A549 treated with Hydrocortisone at 1 μM for 4 hours (cell line): ENCODE measurements at places on chromosomes 4 and X. TPM values are rescaled to one million over a fixed set of nuclear protein-coding genes. Genes with fewer than 3 reads are reported as not detected.

The NUP54 gene
- total RNA-seq: 23.3 to 37.6 TPM (median 27.2 TPM) in 5 replicates

The SLC16A2 gene
- total RNA-seq: 17.8 to 25.1 TPM (median 19.9 TPM) in 5 replicates

The ASB12 gene
- total RNA-seq: not detected in 5 replicates

The TLR1 gene
- 0.09 to 0.28 TPM (median 0.18 TPM) in 5 replicates for total RNA-seq

The GUCY1B1 gene
- total RNA-seq: 0.17 to 0.36 TPM (median 0.26 TPM) in 5 replicates

The OTC gene
- not detected in 5 replicates for total RNA-seq

The TLL1 gene
- 0.13 to 0.22 TPM (median 0.21 TPM) in 5 replicates for total RNA-seq

The FAM236D gene
- total RNA-seq: not detected in 5 replicates

The HSD17B13 gene
- 0.05 to 0.08 TPM in 2 of 5 replicates, not detected in the others for total RNA-seq

The CLGN gene
- total RNA-seq: 4.6 to 6.6 TPM (median 5.2 TPM) in 5 replicates

The ARMCX6 gene
- total RNA-seq: 45.8 to 48.6 TPM (median 47.8 TPM) in 5 replicates

The BTK gene
- 0.07 to 0.26 TPM (median 0.18 TPM) in 5 replicates for total RNA-seq

The RHOXF2B gene
- total RNA-seq: not detected in 5 replicates

The MAGEA12 gene
- total RNA-seq: 0.09 to 0.22 TPM (median 0.14 TPM) in 5 replicates

The ANK2 gene
- total RNA-seq: 0.71 to 1.6 TPM (median 0.75 TPM) in 5 replicates

The EDNRA gene
- 0.23 to 0.43 TPM (median 0.36 TPM) in 5 replicates for total RNA-seq
